ENCODE measurements at places on chromosomes 4 and X. TPM values are rescaled to one million over a fixed set of nuclear protein-coding genes. Genes with fewer than 3 reads are reported as not detected.

- no peak for DNase-seq
Observed at GRCh38 chr4:38914854-38915253, 47.2 kb downstream of the FAM114A1 start.

GRCh38 chr4:13160920-13161319, 323.2 kb downstream of the RAB28 start:
- DNase-seq = no peak

- no peak for DNase-seq
Observed at GRCh38 chr4:76783836-76784235, 114.1 kb downstream of the SOWAHB start.

GRCh38 chr4:70197842-70198241, 2.3 kb downstream of the ODAM start:
- peak; percentile 61 for DNase-seq

DNA sequence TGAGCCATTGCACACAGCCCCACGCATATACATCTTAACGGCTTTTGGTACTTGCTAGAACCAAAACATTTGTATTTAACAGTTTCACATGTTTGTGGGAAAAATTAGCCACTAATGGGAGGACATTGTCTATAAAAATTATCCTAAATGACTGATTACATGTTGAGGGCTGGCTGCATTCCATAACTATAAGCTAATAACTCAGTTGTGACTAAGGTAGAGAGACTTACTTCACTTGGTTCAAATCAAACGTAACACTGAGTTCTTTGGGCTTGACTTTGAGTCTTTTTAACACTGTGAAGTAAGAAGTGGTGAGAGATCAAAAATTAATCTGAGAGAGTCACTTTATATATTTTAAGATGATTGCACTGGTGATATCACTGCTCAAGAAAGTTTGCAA, 47.9 kb upstream of the PGRMC2 start:
- no peak for DNase-seq

- DNase-seq = no peak
Observed at GRCh38 chrX:12315526-12315925, 177.3 kb downstream of the FRMPD4 start.

DNA sequence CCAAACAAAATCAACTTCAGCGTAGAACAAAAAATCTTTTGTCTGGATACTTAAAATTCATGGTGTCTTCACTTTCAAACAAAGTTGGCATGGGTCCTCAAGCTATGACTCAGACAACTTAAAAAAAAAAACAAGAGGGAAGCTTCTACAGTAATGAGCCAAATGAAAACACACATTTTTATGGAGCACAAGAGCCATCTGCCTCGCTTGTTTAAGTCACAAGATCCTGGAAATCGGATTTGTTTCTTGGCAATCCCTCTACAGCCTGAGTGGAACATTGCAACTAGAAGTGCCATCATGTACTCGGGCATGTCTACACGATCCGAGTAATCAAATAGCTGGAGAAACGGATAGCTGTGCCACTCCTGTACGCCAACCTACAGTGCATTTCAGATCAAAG, 22.6 kb downstream of the LAMP2 start:
- no peak for DNase-seq

- no peak for DNase-seq
Observed at GRCh38 chr4:113502476-113502875, 259.1 kb downstream of the CAMK2D start.

- DNase-seq = no peak
Observed at GRCh38 chr4:127484117-127484516, 148.6 kb upstream of the INTU start.

- no peak for DNase-seq
Observed at GRCh38 chrX:124392794-124393193, 46.4 kb downstream of the SH2D1A start.

GRCh38 chrX:26649534-26649933, 433.6 kb downstream of the MAGEB5 start:
- no peak for DNase-seq

- DNase-seq = no peak
Observed at GRCh38 chr4:170242471-170242870, 152.7 kb upstream of the AADAT start.

DNA sequence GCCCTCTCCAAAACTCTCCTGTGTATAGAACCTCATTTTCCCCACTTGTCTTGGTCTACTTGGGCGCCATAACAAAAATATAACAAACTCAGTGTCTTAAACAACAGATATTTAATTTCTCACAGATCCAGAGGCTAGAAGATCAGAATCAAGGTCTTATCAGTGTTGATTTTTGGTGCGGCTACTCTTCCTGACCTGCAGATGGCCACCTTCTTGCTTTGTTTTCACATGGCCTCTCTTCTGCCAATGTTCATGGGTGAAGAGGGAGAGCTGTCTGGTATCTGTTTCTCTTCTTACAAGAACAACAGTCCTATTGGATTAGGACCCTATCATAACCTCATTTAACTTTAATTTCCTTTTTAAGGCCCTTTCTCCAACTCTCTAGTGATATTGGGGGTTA, 177.3 kb downstream of the PABPC4L start:
- no peak for DNase-seq

DNA sequence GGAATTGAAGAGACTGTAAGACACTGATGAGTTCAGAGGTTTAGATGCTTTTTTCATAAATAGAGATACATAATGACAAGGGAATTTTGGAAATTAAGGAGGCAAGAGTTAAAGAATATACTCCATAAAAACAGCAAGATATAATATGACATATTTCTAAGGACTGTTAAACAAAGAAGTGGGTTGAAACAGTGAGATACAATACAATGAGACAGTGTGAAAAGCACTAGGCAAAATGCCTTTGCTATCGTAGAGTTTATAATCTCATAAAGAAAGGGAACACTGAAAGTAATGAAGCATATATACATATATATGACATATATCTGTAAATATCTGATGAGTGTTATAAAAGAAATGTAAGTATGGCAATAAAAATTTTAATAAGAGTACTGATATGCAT, 1496.2 kb downstream of the TECRL start:
- DNase-seq = no peak

- no peak for DNase-seq
Observed at GRCh38 chrX:45324941-45325340, 124.3 kb upstream of the DIPK2B start.

- no peak for DNase-seq
Observed at GRCh38 chr4:109699553-109700225, 3.6 kb downstream of the CASP6 start.

- DNase-seq = no peak
Observed at GRCh38 chr4:28310926-28311325, 1450.3 kb downstream of the STIM2 start.

DNA sequence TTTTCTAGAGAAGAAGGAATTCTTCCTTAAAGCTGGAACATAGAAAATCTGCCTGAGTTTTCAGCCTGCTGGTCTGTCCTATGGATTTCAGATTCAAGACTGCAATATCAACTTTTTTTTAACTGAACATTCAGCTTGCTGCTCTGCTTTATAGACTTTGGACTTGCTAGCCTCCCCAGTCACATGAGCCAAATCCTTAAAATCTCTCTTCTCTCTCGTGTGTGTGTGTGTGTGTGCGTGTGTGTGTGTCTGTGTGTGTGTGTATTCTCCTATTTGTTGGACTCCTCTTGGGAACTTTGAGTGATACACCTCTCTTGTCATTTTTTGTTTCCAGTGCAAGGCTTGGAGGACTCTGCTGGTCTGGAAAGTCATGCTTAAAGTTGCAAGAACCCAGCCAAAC, 6.8 kb upstream of the TBC1D19 start:
- DNase-seq = no peak

- no peak for DNase-seq
Observed at GRCh38 chr4:81631958-81632441, 160.3 kb upstream of the RASGEF1B start.

DNA sequence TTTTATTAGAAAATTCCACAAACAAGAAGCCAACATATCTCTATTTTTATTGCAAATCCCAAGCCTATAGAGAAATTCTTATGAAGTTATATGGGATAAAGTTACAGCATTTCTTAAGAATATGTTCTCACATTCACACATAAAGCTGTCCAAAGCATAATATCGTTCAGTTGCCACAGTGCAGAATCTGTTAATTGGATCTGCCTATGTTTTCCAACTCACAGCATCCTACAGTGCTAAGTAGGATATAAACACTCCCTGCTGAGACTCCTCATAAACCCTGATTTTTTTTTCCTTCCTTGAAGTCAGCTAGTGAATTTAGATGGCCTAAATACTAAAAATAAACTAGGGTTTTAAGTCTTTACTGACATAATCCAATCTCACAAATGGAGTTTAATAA, 307.9 kb downstream of the PDGFC start:
- no peak for DNase-seq

DNA sequence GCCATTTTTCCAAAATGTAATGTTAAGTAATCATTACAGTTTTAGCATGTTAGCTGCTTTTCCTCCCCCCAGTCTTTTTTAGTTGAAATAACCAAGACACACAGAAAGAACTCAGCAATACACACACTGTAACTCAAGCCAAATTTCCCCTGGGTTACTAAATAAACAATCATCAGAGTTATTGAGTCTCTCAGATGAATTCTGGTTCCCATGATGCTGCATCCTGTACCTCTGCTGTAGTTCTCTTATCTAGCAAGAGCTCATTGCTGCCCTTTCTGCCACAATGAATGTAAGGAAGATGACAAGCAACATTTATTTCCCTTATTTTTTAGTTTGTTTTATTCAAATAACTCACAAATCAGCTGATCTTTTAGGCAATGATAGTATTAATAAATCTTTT, 185.1 kb downstream of the ARHGAP6 start:
- DNase-seq = peak; percentile 19

- no peak for DNase-seq
Observed at GRCh38 chr4:63371001-63371400, 1038.2 kb downstream of the TECRL start.

DNA sequence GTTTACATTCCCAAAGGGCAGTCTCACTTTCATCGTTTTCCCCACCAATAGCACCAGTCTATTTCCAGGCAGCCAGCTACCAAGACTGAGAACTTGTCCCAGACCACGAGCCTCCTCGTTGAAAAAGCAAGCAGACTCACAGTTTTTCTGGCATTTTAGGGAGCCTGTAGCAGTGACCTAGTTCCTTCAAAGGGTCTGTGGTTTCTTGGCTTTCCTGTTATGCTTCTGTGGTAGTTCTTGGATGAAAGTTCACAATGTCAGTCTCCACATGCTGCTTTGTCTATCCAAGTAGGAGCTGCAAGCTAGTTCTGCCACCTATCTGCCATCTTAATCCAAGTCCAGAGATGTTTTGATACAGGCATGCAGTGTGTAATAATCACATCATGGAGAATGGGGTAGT, 151.6 kb upstream of the ZC4H2 start:
- no peak for DNase-seq

- no peak for DNase-seq
Observed at GRCh38 chrX:144791298-144791697, 456.0 kb upstream of the SPANXN1 start.

DNA sequence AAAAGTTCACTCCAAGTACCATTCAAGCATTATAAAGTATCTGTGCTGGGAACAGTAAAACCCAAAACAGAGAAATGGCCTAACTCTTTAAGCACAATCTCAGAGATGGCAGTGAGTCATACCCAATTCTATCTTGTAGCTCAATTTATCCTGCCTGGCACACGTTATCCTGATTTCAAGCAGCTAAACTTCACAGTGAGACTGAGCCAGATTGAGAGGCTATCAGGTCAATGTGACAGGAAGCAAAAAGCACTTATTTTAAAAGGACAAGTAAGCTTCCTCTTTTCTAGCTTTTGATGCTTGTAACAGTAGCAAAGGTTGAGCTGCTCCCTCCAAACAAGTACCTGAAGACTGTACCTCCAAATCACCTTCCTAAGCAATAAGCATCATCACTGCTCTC, 324.9 kb downstream of the NAF1 start:
- DNase-seq = no peak

DNA sequence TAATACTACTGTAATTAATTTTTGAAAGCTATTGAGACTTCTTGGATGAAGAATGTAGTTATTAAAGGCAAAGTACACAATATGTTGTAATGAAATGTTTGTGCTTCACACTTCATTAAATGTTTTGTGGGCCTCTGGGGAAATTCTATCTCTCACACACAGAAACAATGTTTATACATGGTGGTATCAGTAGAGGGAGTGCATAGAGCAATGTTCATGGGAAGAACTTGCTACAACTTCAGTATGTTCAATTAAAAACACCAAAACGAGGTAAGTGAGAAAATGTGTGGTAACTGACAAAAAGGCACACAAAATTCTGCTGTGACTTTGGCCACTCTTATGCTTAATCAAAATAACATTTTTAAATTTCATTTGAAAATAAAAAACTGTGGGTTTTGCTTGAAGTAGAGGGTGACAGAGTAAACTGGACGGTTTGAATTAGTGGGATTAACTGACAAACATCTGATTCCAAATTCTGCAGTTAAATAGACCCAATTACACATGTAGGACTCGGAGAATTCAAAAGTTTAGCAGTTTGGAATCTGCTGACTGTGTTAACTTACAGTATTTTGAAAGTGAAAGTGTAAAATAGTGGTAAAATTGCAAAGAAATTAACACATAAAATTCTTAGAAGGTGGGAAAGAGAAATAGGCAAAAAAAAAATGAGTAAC, 111.4 kb upstream of the TTC29 start:
- no peak for DNase-seq

- DNase-seq = peak; percentile 32
Observed at GRCh38 chr4:2768921-2769336, 12.8 kb upstream of the TNIP2 start.

DNA sequence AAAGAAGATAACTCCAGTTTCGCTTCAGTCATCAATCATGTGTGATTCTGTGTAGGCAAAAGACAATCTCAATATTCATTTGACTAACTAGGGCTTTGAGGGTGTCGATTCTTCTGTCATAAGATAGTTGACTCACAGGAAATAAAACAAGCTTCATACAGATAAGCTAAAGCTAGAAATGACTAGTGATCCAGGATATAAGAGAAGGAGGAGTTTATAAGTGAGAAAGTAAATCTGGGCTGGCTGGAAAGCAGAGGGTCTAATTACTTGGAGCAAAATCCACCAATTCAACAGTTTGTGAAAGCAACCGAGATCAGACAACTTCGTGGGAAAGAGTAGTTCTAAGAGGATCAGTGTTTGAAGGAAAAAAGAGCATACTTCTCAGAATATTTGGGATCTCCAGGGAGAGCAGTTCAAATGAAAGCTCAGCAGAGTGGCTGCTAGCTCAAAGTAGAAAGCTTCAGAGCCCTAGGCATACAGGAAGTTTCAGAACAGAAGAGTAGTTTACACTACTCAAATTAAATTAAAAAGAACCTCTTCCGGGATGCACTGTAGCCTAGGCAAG, 429.3 kb downstream of the INPP4B start:
- no peak for DNase-seq

GRCh38 chr4:147860960-147861359, 129.1 kb downstream of the ARHGAP10 start:
- no peak for DNase-seq

The ZC4H2 gene
- polyA plus RNA-seq = 21.0 TPM

The LANCL3 gene
- 3.7 TPM for polyA plus RNA-seq

The PAPSS1 gene
- polyA plus RNA-seq = 73.3 TPM

The TMPRSS11E gene
- polyA plus RNA-seq = 0.20 TPM

The RNF128 gene
- polyA plus RNA-seq = 0.86 TPM

The GLRA2 gene
- 0.33 TPM for polyA plus RNA-seq

The TADA2B gene
- polyA plus RNA-seq = 19.6 TPM

The ERVMER34-1 gene
- polyA plus RNA-seq = 2.9 TPM
